ENCODE measurements at places on chromosomes 6 and 20. TPM values are rescaled to one million over a fixed set of nuclear protein-coding genes. Genes with fewer than 3 reads are reported as not detected.

- DNase-seq: no peak
These were observed 18.5 kb downstream of the VSTM2L start for GRCh38 chr20:37921341-37921929.

GRCh38 chr6:39430871-39431523 lies 108.5 kb upstream of the KCNK16 start:
- peak; percentile 63 for DNase-seq

DNA sequence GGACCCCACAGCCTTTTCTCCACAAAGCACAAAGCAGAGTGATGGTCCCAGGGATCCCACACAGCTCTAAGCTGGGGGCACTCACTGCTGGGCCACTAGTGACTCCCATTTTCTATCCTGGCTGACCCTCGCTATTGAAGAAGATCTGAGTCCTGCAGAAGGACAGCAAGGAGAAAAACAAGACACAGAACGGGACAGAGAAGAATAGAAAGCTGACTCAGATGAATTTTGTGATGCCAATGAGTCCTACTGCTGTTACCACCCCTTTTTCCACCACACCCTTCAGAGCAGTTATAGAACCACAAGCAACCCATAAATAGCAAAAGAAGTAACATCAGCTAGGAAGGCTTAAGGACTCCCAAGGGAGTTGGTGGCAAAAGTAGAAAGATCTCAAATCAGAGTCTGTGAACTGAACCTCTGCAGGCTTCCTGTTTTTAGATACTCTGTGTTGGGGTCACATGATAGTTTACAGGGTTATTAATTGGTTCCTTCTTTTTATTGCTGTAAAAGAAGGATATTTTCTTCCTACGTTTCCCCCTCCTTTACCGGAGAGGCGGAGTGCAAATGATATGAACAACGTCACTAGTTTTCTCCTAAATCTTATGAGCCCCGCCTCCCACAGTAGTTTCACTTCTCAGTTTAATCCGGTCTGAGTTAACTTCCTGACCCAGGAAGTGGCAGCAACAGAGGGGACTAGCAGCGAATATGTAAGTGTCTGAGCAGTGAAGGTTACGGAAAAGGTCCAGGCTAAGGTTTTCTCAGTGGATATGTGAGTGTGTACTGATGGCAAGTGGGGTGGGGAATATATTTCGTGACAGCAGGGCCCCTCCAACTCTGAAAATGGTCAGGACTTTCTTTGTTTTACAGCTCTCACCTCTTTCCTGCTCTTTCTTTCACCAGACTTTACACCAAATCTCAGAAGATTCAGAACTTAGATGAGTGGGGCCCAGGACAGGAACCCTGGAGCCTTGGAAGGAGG lies at the start of gene TRIM38:
Gene TRIM38 (plus strand): TSS at position 654 of the 979 bp plus-strand sequence. CDS start 3,721 bp downstream, outside the sequence.
- peak; percentile 98 for DNase-seq

DNA sequence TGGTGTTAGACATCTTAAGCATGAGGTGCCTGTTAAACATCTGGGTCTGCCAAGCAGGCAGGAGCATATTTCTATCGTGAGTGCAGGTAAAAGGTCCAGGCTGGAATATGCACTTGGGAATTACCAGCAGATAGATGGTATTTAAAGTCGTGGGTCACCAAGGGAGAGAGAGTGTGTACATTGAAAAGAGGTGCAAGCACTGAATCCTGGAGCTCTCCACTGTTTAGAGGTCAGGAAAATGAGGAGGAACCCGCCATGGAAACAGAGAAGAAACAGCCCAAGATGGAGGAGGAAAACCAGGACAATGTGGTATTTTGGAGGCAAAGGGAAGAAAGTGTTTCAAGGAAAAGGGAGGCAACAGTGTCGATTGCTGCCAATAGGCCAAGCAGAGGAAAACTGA lies 46.4 kb downstream of the TNFRSF21 start:
- DNase-seq: no peak

GRCh38 chr6:6923605-6924004 lies 184.2 kb upstream of the RREB1 start:
- no peak for DNase-seq

DNA sequence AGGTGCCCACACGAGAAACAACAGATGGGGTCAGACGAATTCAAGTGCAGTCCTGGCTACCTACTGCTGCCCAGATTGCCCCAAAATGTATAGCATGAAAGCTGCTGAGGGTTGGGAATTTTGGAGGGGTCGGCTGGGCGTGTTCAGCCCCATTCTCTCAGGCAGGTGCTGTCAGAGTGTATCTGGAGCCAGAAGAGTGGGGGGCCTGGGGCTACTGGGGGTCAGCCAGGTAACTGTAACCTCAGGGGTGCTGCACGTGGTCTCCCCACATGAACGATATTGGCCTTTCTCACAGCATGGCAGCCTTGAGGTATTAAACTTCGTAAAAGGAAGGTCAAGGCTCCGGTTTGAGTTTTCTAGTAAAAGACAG lies 14.6 kb downstream of the SYNDIG1 start:
- no peak for DNase-seq

DNA sequence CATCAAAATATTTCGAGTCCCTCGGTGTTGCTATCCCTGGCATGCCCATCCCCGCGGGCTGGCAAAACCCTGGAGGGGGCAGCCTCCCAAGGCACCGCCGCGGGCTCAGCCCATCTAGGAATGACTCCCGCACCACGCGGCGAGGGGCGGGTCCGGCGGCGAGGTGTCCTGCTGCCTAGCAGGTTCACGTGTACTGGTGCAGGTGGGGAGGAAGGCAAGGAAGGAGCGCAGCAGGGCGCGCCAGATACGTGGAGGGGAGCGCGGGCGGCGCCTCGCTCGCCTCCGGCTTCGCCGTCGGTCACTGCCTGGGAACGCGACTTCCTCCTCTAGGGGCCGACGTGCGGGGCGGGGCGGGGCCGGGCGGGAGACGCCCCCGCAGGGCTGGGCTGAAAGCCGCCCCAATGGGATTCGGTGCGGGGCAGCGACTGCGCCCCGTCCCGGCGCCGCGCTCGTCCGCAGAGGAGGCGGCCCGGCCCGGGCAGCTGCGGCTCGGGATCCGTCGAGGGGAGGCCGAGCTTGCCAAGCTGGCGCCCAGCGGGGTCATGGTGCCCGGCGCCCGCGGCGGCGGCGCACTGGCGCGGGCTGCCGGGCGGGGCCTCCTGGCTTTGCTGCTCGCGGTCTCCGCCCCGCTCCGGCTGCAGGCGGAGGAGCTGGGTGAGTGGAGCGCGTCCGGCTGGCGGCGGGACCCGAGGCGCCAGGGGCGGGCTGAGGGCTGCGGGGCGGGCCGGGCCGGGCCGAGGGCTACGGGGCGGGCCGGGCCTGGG lies at the start of gene DCBLD1:
Gene DCBLD1 (plus strand): TSS at position 435 of the 764 bp plus-strand sequence. CDS start 108 bp downstream, at position 543.
- DNase-seq: peak; percentile 83

- no peak for DNase-seq
These were observed 30.8 kb downstream of the BPIFB4 start for GRCh38 chr20:33110147-33110825.

DNA sequence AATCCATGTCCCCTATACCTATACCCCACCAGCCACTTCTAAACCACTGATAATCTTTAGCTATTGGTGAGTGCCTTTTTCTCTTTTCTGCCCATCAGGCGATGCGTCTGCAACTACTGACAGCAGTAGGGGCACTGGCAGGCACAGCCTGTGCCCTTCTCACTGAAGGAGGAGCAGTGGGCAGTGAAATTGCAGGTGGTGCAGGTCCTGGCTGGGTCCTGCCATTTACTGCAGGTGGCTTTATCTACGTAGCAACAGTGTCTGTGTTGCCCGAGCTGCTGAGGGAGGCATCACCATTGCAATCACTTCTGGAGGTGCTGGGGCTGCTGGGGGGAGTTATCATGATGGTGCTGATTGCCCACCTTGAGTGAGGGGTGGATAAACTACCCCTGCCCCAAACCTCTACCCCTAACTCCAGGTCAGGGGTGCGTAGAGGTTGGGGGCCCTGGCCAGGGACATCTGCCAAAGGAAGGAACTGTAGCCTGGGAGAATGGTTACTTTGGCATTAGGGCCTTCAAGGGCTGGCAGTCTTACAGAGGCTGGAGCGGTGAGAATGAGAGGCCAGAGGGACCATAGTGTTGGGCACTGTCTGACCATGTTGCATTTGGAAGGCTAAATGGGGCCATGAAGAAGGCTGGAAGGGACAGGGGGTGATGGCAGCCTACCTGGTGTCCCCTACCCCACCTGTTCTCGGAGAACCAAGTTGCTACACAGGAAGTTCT lies 851 bp upstream of the HSD17B8 start:
- no peak for DNase-seq

GRCh38 chr6:56772737-56773184 lies 130.1 kb upstream of the DST start:
- peak; percentile 52 for DNase-seq

GRCh38 chr6:32637219-32637880 lies at the start of gene HLA-DQA1:
TSS of gene HLA-DQA1 (plus strand) at chr6:32637406. CDS start at chr6:32637459, 53 bp downstream.
- peak; percentile 27 for DNase-seq

DNA sequence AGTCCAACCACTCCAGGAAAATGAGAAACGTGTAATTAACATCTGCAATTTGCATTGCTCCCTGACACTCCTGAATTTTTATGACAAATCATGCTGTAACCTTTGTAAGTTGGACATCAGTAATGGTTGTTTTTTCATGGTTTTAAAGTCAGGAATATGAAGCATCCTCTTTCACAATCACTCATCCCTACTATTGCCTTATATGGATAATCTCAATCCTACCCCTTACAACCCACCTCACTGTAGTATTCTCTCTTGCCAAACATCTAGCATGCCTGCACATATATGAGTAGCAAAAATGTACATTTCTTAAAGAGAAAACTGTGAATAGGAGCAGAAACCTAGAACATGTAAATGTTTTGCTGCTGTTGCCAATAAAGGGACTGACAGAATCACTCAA lies 729.5 kb downstream of the KIF16B start:
- DNase-seq: no peak

GRCh38 chr6:16184129-16184528 lies 54.3 kb upstream of the GMPR start:
- DNase-seq: no peak

DNA sequence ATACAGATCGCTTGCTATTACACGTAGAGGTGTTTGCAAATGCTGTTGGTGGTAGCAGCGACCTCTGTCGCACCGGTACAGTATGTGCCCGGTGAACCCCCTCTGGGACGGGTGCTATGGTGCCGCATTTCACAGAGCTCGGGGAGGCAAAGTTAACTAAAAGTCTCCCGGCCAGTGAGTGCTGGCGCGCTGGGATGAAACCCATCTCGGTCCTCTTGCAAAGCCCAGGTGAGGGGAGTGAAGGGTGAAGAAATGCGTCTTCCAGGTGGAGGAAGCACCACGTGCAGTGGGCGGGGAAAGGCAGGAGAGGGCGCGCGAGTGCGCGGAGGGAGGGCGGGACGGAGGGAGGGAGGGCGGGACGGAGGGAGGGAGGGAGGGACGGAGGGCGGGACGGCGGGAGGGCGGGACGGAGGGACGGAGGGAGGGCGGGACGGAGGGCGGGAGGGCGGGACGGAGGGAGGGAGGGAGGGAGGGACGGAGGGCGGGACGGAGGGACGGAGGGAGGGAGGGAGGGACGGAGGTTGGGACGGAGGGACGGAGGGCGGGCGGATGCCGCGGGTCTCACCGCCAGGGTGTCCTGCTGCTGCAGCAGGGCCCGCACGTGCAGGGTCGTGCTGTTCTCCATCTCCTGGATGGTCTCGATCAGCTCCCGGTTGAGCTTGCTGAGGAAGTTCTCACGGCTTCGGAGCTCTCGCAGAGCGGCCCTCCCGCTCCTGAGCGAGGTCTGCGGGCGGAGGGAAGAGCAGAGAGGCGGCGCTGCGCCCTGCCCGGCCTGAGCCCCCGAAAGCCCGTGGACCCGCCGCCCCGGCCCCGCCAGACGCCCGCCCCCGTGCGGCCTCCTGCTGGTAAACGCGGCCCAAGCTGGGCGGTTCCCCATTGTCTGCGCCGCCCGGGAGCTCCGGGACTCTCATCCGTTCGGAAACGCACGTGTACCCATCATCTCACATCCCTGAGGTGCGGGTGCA lies 11.7 kb downstream of the C20orf96 start:
- DNase-seq: peak; percentile 86

The SLC17A2 gene
- polyA plus RNA-seq: not detected

The PAK5 gene
- polyA plus RNA-seq: 0.12 TPM

The C6orf15 gene
- polyA plus RNA-seq: not detected
